Stimulated activated naive CD8-positive, alpha-beta T cell treated with anti-CD3 and anti-CD28 coated beads, Interleukin-15, amount 100 ng/mL, for 72 hours (primary cell): ENCODE measurements at places on chromosomes 11 and 22.

- no peak for DNase-seq
These were observed 146.2 kb downstream of the SPATA19 start for GRCh38 chr11:133699071-133699470.

GRCh38 chr22:25347752-25348102 is 128.3 kb downstream of the CRYBB2 start:
- DNase-seq: no peak

DNA sequence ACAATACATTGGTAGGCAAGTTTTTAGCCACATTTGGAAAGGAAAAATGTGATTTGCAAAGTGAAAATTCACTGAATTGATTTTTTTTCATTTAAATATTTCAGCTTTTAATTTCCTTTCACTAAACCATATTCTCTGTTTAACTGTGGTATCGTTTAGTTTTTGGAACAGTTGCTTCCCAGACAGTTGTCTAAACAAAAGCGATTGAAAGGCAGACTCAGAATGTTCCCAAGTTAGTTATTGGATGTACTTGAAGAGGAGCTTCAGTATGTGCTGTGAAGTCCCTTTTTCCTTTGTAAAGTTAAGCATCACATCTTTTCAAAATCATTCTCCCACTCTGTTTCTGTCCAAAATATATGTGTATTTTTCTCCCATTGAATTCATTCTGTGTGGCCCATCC is 623.4 kb upstream of the LUZP2 start:
- no peak for DNase-seq

DNA sequence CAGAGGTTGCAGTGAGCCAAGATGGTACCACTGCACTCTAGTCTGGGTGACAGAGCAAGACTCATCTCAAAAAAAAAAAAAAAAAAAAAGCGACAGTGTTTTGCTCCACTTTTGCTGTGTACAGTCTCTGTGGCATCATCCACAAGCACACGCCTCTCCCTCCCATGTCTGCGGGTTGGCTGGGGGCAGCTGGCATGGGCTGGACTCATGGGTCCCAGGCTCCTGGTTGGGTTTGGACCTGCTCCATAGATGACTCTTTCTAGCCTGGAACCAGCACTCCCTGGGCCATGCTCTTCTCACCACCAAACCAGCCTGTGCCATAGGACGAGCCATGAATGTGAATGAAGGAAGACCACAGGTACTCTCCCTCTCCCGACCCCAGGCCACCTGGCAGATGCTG is 7.9 kb upstream of the WNT11 start:
- no peak for DNase-seq

DNA sequence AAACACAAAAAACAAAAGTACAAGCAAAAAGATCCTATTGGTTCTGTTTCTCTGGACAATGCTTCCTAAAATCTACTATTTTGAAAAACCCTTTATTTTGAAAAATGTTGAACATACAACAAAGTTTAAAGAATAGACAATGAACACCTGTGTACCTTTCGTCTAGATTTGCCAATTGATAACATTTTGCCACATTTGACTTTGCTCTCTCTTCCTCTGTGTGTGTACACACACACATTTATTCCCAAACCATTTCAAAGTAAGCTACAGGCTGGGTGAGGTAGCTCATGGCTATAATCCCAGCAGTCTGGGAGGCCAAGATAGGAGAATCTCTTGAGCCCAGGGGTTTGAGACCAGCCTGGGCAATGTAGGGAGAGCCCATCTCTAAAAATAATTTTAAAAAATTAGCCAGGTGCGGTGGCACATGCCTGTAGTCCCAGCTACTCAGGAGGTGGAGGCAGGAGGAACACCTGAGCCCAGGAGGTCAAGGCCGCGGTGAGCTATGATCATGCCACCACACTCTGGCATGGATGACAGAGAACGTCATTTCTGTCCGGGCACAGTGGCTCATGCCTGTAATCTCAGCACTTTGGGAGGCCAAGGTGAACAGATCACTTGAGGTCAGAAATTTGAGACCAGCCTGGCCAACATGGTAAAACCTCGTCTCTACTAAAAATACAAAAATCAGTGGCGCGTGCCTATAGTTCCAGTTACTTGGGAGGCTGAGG is 5.3 kb upstream of the PSMC3 start:
- DNase-seq: no peak

GRCh38 chr11:33134276-33134675 is 27.0 kb downstream of the CSTF3 start:
- no peak for DNase-seq

- no peak for DNase-seq
These were observed 26.1 kb downstream of the APOL6 start for GRCh38 chr22:35674335-35674734.

GRCh38 chr11:115126092-115126491 is 378.1 kb downstream of the CADM1 start:
- no peak for DNase-seq

DNA sequence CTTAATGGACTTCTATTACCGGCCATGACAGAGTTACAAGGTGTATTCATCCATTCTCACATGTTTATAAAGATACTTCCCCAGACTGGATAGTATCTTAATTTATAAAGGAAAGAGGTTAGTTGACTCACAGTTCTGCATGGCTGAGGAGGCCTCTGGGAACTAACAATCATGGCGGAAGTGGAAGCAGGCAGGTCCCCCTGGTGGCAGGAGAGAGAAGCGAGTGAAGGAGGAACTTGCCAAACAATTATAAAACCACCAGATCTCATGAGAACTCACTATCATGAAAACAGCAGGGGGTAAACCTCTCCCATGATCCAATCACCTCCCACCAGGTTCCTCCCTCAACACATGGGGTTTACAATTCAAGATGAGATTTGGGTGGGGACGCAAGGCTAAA is 170.0 kb upstream of the PDGFD start:
- no peak for DNase-seq

DNA sequence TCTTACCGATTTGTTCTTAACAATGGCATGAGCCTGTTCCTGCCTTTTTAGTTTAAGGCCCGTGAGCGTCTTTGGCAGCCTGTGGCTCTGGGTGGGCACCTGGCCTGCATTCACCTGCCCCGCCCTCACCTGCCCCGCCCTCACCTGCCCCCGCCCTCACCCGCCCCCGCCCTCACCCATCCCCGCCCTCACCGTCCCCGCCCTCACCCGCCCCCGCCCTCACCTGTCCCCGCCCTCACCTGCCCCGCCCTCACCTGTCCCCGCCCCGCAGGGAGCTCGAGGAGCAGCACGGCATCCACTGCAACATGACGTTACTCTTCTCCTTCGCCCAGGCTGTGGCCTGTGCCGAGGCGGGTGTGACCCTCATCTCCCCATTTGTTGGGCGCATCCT is 14.2 kb downstream of the GATD1 start:
- no peak for DNase-seq

DNA sequence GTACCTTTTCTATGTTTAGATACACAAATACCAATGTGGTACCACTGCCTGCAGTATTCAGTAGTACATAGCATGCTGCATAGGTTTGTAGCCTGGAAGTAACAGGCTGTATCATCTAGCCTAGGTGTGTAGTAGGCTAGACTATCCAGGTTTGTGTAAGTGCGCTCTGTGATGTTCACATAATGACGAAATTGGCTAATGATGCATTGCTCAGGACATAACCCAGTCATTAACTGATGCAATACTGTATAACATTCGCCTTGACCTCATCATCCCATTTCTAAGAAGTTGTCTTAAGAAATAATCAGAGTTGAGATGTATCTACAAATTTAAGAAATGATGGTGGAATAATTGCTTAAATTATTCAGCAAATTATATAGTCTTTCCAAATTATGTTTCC is 116.0 kb upstream of the TIMP3 start:
- DNase-seq: no peak

DNA sequence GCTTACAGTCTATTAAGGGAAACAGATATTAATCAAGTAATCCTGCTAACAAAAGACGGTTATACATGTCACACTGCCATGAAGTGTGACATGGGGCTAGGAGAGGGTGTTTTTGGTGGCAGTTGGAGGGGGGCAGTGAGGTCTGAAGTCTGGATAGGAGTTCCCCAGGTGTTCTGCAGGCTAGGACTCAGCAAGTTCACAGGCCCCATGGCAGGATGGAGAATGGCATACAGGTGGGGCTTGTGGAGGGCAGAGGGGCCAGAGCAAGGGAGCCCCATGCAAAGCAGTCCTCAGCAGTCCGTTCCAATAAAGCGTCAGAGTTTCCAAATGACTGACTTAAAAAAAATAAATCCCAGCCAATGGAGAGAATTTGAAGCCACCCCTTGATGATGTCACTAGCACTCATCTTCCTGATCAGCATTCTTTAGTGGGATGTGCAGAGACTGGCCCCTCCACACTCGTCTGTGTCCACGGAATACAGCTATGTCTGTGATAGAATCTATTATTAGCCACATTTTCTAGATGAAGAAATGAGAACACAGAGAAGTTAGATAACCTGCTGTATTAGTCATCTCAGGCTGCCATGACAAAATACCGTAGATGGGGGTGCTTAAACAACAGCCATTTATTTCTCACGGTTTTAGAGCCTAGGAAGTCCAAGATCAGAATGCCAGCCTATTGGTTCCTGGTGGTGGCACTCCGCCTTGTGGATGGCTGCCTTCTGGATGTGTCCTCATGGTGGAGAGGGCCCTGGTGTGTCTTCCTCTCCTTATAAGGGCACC is 32.6 kb downstream of the PRDM11 start:
- no peak for DNase-seq
